Foreskin fibroblast (primary cell): ENCODE measurements at places on chromosomes 12 and 14.

GRCh38 chr14:103209506-103209905 lies 86.2 kb downstream of the TNFAIP2 start:
- no peak for DNase-seq

DNA sequence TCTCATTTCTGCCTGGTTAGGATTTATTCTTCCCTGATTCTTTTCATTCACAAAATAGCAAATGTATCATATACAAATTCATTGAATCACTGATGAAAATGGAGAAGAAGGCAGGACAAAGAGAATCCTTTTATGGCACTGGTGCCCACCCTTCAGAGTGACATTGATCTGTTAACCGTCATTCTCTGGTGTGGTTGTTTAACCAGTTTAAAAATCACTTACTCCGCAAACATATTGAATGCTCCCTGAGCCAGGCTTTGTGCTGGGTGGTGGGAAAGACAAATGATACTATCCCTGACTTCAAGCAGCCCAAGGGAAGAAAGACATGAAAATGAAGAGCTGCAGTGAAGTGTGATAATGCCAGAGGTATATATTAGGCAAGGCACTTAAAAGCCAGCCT lies 187.5 kb upstream of the SLC38A2 start:
- no peak for DNase-seq

- no peak for DNase-seq
Observed at GRCh38 chr14:80455031-80455430, 243.7 kb upstream of the DIO2 start.

DNA sequence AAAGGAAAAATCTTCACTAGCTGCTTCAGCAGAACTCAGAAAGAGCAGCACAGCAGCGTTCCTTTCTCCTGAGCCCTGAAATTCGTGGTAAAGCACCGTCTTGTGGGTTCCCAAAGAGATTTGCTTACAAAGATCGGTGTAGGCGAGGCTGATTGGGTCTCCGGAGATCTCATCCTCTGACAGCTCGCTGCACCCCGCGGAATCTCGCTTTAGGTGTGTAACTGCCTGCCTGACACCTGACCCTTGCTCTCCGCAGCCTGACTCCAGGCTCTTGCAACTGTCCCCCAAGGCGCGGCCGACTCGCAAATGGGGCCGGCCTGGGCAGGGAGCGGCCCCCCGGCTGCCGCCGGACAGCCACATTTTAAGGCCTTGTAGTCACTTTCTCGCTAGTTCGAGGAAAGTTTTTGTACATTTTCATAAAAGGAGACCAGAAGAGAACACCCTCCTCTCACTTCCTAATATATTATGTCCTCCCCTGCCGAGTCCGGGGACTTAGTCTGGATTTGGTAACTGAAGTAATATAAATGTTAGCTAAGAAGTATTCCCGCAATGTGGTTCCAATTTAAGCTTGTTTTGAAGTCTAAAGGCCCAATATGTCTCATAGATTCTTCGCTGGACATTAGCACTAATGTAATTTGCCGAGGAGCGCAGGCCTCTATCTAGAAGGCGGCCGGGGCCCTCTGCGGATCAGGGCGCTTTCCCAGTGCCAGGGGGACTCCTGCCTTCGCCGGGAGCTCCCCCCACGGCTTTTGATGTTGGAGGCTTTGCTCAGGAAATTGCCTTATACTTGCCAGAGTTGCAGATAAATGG lies 177.3 kb upstream of the CDKN3 start:
- peak; percentile 76 for DNase-seq

DNA sequence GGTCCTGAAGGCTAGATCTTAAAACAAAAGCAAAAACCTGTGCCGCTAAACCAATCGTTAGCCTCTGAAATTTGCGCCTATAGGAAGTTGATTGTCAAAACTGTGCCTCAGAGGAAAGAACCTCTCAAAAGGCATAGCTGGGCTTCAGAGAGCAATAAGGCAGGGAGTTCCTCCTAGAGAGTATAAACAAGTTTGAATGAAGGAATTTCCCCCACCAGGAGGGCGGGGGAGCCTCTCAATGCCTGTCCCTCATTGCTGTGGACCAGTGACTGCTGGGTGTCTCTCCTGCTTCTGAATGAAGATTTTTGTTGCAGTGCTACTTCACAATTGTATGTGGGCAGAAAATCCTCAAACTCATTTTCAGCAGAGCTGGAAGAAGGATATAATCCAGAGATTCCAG lies 88.6 kb downstream of the KCNK10 start:
- DNase-seq, result no peak

DNA sequence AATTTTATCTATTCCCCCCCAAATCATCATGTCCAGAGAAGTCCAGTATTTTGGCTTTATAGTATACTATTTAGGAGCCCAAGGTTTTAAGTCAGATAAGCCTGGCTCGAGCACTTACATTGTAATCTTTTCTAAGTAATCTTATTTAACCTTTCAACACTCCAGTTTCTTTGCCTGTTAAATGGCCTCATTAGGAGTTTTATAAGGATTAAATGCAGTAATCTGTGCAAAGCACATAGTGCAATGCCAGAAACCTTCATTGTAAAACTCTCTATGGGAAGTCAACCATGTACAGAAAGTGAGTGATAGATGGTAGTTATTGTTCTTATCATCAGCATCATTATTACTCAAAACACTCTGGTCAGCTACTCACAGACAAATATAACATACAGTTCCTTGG lies 1330.4 kb downstream of the SLC16A7 start:
- no peak for DNase-seq

- no peak for DNase-seq
Observed at GRCh38 chr12:110243227-110243626, 37.8 kb upstream of the ATP2A2 start.

DNA sequence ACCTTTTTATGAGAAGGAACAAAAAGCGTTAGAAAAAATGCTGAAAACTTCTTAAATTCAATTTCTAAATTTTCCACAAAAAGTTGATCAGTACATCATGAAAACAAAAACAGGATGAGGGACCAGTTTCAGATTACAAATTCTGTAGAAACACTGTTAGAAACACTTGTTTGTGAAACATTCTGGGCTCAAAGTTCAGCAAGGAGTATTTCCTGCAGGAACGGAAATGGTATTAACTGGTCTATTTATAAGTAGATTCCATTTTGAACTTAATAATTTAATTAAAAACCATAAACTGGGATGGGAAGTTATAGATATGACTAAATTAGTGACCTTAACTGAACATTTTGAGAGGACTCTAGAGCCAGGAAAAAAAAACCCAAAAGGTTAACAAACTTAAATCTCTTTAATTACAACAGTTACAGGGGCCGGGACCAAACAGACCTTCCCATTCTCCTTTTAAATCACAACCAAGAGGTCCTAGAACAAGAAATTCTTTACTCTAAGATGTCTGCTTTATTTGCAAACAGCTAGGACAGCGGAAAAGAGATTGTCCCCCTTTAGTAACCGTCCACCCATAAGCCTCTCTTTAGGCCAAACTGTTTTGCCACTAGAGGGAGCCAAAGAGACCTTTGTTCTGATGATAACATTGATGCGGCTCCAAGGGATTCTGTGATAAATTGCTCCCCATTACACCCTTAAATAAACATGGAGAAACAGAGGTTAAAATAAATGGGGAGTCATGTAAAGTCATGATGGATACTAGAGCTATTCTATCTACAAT lies 69.0 kb upstream of the RERGL start:
- DNase-seq, result no peak

- no peak for DNase-seq
Observed at GRCh38 chr12:52401526-52401925, 4.6 kb downstream of the KRT82 start.

DNA sequence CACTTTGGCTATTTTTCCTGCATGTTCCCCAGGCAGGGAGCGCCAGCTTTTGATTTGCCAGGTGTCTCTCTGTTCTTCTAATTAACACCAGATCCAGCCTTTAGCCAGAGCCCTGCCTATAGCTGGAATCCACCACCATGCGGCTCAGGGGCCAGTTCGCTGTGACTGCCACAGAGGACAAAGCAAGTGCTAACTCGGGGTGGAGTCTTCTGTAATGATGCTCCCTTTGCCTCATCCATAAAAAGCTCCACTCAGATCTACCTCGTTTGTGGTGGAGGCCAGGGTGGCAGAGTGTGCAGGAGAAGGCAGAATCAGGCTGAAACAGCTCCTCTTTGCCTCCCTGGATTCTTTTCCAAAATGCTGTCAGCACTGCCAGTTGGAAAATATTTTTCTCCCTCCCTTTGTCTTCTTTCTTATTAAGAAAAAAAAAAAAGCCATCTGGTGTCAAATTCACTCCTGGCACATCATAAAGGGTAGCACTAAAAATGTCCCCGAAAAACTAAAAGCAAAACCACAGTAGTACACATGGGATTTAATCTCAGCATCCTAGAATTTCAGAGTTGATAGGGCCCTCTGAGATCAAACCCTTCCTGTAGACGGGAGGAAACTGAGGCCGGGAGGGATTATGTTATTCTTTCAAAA lies 18.0 kb upstream of the CTDSP2 start:
- DNase-seq, result peak; percentile 46

DNA sequence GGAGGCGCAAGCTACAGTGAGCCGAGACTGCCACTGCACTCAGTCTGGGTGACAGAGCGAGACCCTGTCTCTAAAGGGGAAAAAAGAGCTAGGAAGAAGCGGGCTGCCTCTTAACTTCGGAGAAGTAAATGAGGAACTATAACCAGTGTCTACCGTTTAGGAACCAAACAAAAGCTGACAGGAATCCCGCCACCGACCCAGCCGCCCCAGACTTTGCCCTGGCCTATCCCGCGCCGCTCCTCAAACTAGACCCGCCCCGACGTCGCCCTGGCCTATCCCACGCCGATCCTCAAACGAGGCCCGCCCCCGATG lies 568 bp upstream of the SIVA1 start:
- DNase-seq, result no peak

DNA sequence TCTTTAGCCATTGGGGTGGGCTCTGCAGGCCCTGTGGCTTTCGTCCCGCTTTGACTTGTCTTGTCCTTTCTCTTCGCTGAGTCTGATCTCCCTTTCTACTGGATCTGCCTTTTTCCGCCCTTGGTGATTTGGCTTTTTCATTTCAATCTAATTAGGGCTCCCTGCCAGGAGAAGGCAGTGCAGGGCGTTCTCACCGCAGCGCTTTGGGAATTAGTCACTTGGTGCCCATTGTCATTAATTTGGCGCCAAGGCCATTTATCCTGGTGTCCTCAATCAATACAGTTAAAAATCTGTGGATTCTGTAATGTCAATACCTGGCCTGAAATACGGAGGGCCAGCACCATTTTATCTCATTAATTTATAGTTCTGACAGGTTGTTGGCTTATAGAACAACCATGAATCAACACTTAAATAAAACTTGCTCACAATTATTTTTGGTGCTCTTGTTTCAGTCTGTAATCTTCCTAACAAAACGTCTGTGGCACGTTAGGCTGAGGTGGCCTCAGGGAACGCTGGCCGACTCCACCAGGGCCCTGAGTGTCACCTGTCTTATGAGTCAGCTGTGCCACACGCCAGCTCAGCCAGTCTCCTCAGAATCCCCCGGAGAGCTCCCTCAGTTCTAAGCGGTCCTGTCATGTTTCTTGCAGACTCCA lies 115.7 kb downstream of the BEGAIN start:
- no peak for DNase-seq

DNA sequence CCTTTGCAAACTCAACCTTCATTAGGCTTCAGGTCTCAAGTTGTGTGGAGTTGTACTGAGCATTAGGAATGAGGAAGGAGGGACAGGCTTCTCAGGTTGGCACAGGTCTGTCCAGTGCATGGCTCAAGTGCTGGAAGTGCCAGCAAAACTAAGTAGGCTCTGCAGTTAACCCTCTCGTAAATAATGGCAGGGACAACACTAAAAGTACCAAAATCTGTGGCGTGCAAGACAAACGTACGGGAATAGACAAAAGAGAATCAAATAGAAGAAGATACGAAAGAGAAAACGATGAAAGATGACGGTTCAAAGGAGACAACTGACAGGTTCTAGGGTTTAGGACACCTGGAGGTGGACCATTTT lies 612 bp downstream of the TRAPPC6B start:
- no peak for DNase-seq

- DNase-seq, result no peak
Observed at GRCh38 chr14:47390831-47391504, 284.4 kb downstream of the MDGA2 start.

DNA sequence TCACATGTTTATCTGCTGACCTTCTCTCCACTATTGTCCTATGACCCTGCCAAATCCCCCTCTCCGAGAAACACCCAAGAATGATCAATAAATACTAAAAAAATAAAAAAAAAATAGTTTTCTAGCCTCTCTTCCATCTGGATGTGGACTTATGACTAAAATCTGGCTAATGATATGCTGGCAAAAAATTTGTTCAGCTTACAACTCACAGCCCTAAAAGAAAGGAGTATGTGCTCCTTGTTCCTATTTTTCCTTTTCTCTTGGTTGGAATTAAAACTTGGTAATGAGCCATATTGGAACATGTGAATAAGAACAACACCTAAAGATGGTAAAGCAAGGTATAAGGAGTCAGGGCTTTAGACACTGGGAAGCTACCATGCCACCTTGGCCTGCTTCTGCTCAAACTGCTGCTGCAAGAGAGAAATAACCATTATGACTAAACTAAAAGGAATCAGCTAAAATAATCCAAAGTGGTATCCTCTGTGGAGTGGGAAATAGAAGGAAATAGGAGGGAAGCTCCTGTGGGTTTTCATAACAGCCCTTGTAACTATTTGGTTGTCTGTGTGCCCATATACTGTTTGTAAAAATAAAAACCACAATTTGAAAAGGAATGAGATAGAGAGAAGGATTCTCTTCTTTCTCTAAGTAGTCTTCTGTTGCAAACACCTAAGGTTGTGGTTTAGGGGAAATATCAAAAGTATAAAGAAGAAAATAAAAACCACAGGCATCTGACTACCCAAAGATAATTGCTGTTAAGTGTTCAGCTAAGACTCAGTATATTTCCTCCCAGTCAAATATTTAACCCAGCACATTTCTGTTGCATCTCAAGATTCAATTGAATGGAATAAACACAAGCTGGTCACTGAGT lies 53.8 kb downstream of the SDR9C7 start:
- no peak for DNase-seq

DNA sequence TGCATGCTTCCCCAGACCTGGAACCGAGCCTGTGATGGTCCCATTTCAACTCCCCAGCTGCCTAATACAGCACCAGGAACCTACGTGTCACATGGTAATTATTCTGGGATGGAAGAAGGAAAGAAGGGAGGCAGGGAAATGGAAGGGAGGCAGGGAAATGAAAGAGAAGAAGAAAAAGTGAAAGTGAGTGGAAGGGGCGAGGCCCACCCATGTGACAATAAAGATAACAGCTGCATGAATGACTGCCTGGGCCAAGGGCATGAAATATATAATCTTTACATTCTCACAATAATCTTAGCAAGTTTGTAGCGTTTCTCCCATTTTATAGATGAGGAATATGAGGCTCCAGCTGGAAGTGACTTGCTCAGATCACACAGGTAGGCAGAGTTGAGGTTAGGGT lies 245.0 kb upstream of the PWP1 start:
- no peak for DNase-seq
